NCI-H69 (cell line): ENCODE measurements at places on chromosomes 16 and 17.
A peak's percentile ranks its signal among the peaks of the same experiment; 100 is the strongest.

DNA sequence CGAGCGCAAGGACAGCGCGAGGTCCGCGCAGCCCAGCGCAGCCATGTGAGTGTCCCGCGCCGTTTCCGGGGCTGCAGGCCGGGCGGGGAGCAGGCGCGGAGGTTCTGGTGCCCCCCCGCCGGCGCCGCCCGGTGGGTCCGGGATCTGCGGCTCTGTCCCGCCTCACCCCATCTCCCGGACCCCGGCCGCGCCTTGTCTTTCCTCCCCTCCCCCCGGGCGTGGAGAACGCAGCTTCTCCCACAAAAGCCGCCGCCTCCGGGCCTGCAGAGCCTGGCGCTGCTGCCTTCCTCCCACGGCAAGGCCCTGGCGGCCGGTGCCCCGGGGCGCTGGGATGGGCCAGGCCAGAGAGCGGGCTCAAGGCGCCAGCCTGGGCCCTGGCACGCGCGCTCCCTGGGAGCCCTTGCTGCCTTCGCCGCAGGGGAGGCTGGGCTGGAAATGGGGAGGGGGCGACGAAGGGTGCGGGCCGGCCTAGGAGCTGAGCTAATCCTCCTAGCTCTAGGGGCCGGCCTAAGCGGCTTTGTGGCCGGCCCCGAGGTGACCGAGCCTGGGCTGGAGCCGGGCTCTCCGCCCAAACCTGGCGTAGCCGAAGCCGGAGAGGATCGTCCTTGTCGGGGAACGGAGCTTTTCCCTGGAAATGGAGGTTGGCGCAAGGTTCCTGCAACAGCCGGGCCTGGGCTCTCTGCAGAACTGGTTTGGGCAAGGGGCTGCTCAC, 397 bp downstream of the RIPOR1 start:
- peak; percentile 67 for DNase-seq

- DNase-seq, result no peak
These were observed 11.7 kb downstream of the ABCC1 start for GRCh38 chr16:15961060-15961511.

- peak; percentile 23 for DNase-seq
These were observed 8.1 kb downstream of the FAM83G start for GRCh38 chr17:18996458-18996857.

GRCh38 chr17:3845291-3845620, 790 bp downstream of the NCBP3 start:
- no peak for DNase-seq
